ENCODE measurements at places on chromosomes 2 and 18. TPM values are rescaled to one million over a fixed set of nuclear protein-coding genes. Genes with fewer than 3 reads are reported as not detected.
A peak's percentile ranks its signal among the peaks of the same experiment; 100 is the strongest.

DNA sequence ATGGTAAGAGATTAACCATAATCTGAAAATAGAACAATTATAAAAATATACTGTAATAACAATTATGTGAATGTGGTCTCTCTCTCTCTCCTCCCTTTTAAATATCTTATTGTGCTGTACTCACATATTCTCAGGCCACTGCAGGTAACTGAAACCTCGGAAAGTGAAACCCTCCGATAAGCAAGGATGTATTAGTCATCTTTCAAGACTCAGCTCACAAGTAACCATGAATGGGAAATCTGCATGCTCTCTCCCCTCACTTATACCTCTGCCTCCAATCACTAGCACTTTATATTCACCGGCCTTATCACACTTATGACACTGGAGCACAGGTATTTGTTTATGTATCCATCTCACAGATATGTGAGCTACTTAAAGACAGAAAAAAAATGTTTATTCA lies 139.7 kb downstream of the LRP2 start:
- DNase-seq, result no peak
- no peak overlapping the region for H3K4me3 ChIP-seq
- no peaks in the 10 kb centered on the region for H3K27me3 ChIP-seq
- H3K36me3 ChIP-seq, result no peaks in the 10 kb centered on the region
- no peaks in the 10 kb centered on the region for H3K4me1 ChIP-seq

The ABCB11 gene
- 0.12 TPM for total RNA-seq

DNA sequence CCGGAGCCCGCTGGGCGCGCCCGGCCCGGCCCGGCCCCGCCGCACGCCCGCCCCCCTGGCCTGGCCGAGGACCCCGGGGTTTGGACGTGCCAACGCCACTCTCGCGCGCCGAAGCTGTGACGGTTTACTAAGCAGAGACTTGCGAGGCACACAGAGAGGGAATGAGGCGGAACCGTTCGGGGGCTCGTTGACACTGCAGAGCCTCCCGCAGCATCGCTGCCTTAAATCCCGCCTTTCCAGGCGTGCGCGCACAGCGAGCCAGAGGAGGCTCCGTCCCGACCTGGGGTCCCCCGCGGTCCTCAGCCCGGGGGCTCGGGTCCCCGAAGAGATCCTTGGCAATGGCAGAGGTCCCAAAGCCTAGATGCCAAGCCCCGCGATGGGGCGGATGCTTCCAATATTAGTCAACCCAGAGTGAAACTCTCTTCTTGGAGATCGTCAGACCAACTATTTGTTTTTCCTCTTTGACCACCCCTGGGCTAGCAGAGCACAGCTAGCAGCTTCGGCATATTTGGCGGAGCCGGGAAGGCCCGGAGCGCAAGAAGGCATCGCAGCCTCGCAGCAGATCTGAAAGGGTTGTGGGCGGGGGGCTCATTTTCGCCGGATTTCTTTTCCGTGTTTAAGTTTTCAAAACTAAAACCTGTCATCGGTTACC lies at the start of gene ZNF385B:
TSS of gene ZNF385B (minus strand) at position 197 of the 652 bp plus-strand sequence.
- H3K27ac ChIP-seq, result peak within 1 kb of the TSS; percentile 80
- H3K4me1 ChIP-seq, result peaks cover 15% of the 10 kb centered on the region
- peak; percentile 14 for DNase-seq
- no peaks in the 10 kb centered on the region for H3K36me3 ChIP-seq
- no peaks in the 10 kb centered on the region for H3K27me3 ChIP-seq
- peak within 1 kb of the TSS; percentile 81 for H3K4me3 ChIP-seq

DNA sequence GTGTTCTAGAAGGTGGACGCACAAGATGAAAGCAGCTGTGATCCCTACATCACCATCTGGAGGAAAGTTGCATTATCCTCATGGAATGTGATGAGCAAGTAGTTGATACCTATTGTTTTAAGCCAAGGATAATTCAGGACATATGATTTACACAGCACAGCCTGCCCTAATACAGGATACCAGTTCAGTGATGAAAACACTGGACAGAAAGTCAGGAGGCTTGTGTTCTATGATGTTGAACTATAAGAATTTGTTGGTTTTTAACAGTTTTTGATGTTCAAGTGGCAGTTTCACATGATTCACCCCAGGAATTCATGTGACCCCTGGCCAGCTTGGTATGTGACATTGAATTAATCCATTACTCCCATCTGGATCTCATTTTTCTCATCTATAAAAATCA lies 6.2 kb upstream of the CHST10 start:
- no peak overlapping the region for H3K27ac ChIP-seq
- H3K36me3 ChIP-seq, result no peaks in the 10 kb centered on the region
- H3K4me3 ChIP-seq, result no peak overlapping the region
- no peak for DNase-seq
- H3K27me3 ChIP-seq, result no peaks in the 10 kb centered on the region

DNA sequence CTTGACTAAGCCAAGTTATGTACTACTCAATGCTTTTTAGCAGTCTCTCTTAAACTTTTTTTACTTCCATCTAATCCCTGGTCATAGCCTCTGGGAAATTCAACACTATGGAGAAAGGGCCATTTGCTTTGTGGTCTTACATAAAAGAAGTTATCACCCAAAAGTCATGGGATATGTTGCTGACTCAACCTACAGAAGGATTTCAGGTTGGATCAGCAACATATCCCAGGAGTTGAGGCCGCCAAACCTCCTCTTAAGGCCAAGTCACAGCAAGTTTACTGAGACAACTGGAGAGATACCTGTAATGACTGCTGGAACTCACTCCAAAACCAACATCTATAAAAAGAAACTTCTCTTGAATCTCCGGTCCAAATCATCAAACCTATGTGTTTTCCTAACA lies 141.1 kb downstream of the IRS1 start:
- no peak for DNase-seq
- H3K27me3 ChIP-seq, result no peaks in the 10 kb centered on the region
- H3K4me3 ChIP-seq, result no peak overlapping the region
- H3K27ac ChIP-seq, result peak overlapping the region; percentile 89
- no peaks in the 10 kb centered on the region for H3K36me3 ChIP-seq

- H3K4me1 ChIP-seq, result no peaks in the 10 kb centered on the region
- no peak overlapping the region for H3K27ac ChIP-seq
- H3K36me3 ChIP-seq, result no peaks in the 10 kb centered on the region
- H3K27me3 ChIP-seq, result no peaks in the 10 kb centered on the region
- no peak overlapping the region for H3K4me3 ChIP-seq
- DNase-seq, result no peak
These were observed 160.6 kb upstream of the DOK6 start for GRCh38 chr18:69239849-69240674.

The CCDC150 gene
- total RNA-seq, result 0.56 TPM

The PDE11A gene
- 12.9 TPM for total RNA-seq

DNA sequence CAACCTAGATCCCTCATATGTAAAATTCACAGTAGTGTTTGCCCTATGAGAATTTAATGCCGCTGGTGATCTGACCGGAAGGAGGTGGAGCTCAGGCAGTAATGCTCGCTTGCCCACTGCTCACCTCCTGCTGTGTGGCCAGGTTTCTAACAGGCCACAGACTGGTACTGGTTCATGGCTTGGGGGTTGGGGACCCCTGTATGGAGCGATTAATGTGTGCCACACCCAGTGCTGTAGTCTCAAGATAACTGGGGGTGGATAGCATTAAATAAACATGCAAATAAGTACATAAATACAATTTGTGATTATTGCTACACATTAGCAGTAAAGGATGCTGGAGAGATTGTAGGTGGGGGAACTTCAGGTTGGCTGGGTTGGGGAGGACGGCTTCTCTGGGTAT lies 3.2 kb downstream of the GALNT1 start:
- no peak overlapping the region for H3K27ac ChIP-seq
- H3K4me3 ChIP-seq, result no peak overlapping the region
- H3K36me3 ChIP-seq, result no peaks in the 10 kb centered on the region
- H3K27me3 ChIP-seq, result no peaks in the 10 kb centered on the region
- no peak for DNase-seq
- peaks cover 23% of the 10 kb centered on the region for H3K4me1 ChIP-seq

DNA sequence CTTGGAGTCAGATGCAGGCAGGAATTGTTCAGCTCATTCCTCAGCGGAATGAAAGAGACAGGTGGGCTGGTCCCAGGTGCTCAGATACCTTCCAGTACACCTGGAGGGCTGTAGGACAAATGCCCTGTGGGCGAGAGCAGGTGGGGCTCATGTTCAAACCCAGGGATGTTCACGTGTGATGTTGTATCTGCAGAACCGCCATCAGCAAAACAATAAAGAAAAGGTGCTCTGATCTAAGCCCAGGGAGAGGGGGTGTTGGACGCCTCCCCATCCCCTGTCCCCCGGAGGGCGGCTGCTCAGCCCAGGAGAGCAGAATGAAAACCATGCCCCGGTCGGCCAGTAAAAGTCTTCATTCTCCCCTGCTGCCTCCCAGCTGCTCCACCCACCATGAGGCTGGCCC lies 197.4 kb downstream of the HAUS1 start:
- peaks cover 7% of the 10 kb centered on the region for H3K4me1 ChIP-seq
- H3K4me3 ChIP-seq, result no peak overlapping the region
- DNase-seq, result no peak
- H3K36me3 ChIP-seq, result no peaks in the 10 kb centered on the region
- H3K27ac ChIP-seq, result no peak overlapping the region

GRCh38 chr18:7590826-7591560 lies 23.9 kb downstream of the PTPRM start:
- no peak overlapping the region for H3K27ac ChIP-seq
- peaks cover 56% of the 10 kb centered on the region for H3K4me1 ChIP-seq
- no peak for DNase-seq
- H3K4me3 ChIP-seq, result no peak overlapping the region

The TMEM163 gene
- total RNA-seq, result 0.34 TPM

DNA sequence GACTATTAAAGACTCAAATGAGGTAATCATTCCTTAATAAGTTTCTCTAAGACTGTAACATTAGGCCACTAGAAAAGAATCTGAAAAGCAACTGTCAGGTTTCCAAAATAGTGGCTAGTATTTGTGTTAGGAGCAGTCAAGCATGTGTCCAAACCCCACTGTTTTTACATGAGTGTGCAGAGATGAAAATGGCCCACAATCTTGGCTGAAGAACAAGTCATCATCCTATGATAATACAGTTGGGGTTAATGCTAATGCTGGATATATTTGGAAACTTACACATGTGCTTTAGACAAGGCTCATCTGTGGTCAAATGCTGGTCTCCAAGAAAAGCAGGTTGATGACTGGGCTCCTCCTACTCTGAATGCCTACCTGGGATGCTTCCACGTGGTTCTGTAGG lies 73.6 kb downstream of the MAIP1 start:
- H3K27ac ChIP-seq, result no peak overlapping the region
- no peaks in the 10 kb centered on the region for H3K36me3 ChIP-seq
- no peak overlapping the region for H3K4me3 ChIP-seq
- no peak for DNase-seq

The SLC5A7 gene
- not detected for total RNA-seq

DNA sequence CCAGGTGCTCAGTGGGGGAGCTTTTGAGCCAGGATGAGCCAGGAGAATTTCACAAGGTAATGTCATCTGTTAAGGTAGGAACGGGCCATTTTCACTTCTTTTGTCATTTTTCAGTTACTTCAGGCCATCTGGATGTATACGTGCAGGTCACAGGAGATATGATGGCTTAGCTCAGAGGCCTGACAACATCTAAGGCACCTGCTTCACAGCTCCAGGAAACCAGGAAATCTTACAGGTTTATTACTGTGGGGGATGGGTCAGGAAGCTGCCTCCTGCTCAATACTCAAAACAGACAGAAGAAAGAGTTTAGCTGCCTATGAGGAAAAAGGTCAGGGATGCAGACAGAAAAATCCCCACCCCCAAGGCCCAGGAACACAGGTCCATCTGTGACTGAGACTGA lies 364.3 kb upstream of the LRP1B start:
- no peak for DNase-seq
- H3K27ac ChIP-seq, result no peak overlapping the region
- no peaks in the 10 kb centered on the region for H3K36me3 ChIP-seq
- no peak overlapping the region for H3K4me3 ChIP-seq
- H3K27me3 ChIP-seq, result no peaks in the 10 kb centered on the region

All from psoas muscle (tissue), 8 donors.